NCI-H1694 treated with DMSO at 0.1 percent for 48 hours (cell line): ENCODE measurements at places on chromosomes 4 and X.

DNA sequence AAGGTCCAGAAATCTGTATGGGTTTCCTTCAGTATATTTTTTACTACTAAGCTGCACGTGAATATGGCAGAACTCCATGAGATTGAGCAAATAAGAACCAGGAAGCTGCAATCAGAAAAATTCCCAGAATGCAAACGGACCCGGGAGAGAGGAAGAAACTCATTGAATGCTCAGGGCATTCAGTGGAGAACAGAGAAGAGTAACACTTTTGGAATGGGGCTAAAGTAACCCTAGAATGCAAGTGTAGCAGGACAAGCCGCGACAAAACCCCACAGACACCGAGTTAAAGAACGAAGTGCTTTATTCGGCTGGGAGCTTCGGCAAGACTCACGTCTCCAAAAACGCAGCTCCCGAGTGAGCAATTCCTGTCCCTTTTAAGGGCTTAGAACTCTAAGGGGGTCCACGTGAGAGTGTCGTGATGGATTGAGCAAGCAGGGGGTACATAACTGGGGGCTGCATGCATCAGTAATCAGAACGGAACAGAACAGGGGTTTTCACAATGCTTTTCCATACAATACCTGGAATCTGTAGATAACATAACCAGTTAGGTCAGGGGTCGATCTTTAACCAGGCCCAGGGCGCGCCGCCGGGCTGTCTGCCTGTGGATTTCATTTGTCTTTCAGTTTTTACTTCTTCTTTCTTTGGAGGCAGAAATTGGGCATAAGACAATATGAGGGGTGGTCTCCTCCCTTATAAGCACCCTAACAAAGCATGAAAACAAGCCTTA is 56.4 kb downstream of the RAB28 start:
- DNase-seq: no peak

DNA sequence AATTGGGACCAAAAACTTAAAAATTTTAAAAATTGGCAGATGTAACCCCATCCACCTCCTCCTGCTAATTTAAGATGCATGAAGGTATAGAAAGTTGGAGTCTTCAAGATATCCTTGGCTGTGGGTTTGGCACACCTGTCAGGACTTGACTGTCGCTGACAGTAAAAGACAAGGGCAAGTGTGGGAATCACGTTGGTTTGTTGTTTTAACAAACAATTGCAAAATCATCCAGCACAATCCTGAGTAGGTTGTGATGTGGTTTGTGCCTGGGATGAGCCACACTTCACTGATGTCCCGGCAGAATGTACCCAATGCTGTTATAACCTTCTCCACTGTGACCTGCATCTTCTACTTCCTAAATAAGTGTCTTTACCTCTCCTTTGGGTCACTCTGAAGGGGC is 24.0 kb downstream of the HOPX start:
- DNase-seq: no peak

- DNase-seq: no peak
Measured at GRCh38 chr4:95248720-95249425, 299.9 kb downstream of the UNC5C start.

DNA sequence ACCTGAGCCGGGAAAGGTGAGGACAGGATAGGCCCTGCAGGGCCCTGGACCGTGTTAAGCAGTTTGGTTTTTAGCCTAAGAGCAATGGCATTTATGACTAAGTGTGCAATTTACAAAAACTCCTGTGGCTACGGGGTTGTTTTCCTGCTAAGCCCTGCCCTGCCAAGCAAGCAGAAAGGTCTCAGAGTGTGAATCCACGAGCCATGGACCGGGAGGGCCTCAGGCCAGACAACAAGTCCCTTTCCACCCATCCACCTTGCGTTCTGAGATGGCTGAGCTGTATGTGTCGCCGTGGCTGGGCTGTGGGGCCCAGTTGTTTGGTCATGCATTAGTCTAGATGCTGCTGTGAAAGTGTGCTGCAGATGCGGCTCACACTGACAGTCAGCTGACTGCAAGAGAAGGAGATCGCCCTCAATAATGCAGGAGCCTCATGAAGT is 33.9 kb upstream of the AFAP1 start:
- no peak for DNase-seq

DNA sequence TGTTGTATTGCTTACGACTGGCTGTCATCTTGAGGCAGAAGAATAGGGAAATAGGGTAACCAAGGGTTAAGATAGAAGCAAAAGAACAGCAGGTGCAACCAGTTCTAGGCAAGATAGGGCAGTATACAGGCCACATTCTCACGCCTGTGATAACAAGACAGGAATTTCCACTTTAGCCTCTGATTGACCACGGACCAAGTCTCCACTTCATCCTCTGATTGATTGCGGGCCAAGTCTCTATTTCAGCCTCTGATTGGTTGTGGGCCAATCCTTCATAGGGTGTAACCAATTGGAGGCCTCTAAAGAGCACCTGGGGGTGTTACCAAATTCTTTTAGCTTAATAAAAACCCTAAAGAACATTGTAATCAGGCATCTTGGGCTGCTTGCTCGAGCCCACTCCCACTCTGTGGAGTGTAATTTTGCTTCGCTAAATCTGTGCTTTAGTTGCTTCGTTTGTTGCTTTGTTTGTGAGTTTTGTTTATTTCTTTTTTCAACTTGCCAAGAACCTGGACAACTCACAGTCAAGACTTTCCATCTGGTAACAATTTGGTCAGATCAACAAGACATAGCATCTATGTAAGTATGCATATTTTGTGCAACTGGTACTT is 8.7 kb upstream of the TBC1D9 start:
- DNase-seq: no peak

- no peak for DNase-seq
Measured at GRCh38 chr4:146643812-146644401, 5.2 kb downstream of the POU4F2 start.

DNA sequence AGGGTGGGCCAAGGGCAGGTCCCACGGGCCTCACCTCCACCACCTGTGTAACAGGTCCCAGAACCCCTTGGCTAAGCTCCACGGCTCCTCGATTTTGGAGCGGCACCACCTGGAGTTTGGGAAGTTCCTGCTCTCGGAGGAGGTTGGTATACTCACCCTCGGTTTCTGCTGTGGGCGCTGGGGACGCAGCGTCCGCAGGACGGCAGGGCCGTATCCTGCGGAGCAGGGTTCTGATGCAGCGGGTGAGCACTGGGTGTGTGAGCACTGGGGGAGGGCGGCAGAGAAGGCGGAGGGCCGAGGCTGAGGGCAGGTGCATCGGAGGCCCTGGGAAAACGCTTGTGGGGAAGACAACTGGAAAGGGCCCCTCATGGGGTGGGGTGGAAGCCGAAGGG is 11.0 kb downstream of the ATP5ME start:
- no peak for DNase-seq

DNA sequence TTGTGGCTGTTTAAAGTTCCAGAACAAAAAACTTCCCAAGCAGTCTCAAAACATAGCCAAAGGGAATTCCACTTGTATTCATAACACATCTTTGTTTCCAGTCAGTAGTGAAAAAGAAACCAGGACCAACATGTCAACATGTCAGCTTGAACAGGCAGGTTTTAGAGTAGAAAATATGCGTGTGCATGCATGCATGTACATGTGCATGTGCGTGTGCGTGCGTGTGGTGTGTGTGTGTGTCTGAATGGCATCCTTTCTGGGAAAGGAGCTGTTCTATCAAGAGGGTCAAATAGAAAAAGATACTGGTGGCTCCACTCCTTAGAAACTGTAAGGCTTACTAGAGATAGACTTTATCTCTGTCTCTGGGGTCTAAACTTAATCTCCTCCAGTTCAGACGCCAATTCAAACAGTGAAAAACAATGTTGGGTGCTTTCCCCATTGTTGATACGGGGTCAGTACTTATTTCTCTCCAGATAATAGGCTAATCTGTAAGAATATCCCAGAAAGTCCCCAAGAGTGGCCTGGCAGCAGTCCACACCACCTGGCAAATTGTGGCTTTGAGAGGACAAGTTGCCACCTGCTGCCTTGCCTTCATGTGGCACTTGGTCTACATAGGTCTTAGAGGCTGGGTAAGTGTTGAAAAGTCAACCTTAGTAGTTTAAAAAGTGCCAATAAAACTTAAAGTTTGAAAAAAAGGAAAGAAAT is 110.4 kb downstream of the SCD5 start:
- DNase-seq: no peak

GRCh38 chr4:183362916-183363542 is 40.8 kb upstream of the CLDN24 start:
- DNase-seq: no peak

- no peak for DNase-seq
Measured at GRCh38 chr4:127631420-127631819, 1.3 kb upstream of the INTU start.

DNA sequence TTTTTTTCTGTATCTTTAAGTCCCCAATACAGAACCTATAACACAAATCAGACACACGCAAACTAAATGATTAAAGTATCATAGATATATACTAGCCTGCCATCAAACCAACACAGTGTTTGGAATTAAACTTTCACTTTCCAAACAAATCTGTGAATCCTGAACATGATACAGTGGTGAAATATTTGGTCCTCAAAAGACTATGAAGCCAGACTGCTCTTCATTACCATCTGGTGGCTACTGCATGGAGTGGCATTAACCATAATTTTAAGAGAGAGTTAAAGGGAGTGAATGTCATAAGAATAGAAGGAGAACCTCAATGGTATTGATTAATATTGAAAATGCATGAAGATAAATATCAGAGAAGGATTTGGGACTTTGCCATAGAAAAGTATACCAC is 9.2 kb upstream of the GABRA4 start:
- no peak for DNase-seq

DNA sequence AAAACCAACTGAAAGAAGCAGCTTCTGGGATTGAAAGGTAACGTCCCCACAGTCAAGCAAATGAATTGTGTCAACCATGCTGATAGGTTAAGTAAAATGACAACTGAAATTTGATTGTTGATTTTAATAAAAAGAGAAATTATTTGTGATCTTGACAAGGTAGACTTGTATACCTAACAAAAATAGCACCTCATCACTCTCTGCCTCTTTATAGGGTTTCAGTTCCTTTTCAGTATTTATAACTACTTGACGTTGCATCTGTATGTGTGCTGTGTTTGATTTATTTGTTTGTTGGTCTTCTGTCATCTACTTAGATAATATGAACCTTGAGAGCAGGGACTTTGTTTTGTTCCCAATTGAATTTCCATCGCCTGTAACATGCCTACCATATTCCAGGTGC is 7.9 kb upstream of the PPP3CA start:
- DNase-seq: no peak

DNA sequence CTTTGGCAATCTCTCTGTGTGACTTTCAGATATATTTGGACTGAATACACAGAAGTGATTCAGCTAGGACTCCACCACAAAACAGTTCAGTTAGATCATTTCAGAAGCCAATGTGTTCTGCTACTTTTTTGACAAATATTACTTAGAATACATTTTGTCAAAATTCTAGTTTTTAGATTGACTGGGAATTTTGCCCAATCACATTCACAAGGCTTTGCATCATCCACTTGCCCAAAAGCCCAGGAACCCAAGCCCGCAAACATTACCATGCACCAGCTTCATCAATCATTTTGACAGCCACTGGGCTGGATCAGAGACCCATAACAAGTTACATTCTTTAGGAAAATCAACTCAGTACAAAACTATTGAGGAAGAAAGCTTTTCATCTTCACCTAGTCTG is 256.6 kb upstream of the NDST3 start:
- DNase-seq: no peak

GRCh38 chr4:164501074-164501473 is 252.9 kb upstream of the SMIM31 start:
- no peak for DNase-seq

DNA sequence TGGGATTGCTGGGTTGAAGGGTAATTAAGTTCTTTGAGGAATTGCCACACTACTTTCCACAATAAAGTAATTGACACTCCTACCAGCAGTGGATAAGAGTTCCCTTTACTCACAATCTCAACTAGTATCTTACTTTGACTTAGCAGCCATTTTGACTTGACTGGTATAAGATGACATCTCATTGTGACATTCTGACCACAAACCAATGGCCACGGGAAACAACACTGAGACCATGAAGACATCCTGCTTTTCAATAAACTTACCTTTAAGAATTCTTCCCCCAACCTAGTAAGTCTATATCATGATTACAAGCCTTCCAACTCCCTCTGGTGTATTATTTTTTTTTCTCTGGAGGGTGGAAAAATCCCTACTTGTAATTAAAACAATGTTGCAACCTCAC is 66.9 kb upstream of the WDR1 start:
- DNase-seq: no peak

- DNase-seq: no peak
Measured at GRCh38 chr4:149168645-149169044, 647.0 kb downstream of the IQCM start.

- DNase-seq: peak; percentile 35
Measured at GRCh38 chrX:155966876-155967275, 30.6 kb upstream of the IL9R start.

- no peak for DNase-seq
Measured at GRCh38 chr4:955931-956381, 17.4 kb downstream of the DGKQ start.

- DNase-seq: no peak
Measured at GRCh38 chr4:75886104-75886503, 16.1 kb downstream of the PPEF2 start.

GRCh38 chr4:86220121-86220520 is 139.7 kb downstream of the MAPK10 start:
- no peak for DNase-seq

DNA sequence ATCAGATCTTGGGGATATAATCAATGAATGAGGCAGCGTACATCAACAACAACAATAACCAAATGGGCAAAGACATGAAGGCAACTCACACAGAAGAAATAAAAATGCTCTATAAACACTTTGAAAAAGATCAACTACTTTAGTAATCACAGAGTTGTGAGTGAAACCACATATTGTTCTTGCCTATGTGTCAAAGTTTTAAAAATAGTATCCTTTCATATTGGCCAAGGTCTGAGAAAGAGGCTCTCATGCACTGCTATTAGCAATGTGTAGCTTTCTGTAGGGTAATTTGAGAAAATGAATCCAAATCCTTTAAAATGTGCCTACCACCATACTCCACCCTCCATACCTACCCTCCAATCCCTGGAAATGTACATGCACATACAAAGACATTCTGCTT is 25.0 kb downstream of the COQ2 start:
- no peak for DNase-seq

DNA sequence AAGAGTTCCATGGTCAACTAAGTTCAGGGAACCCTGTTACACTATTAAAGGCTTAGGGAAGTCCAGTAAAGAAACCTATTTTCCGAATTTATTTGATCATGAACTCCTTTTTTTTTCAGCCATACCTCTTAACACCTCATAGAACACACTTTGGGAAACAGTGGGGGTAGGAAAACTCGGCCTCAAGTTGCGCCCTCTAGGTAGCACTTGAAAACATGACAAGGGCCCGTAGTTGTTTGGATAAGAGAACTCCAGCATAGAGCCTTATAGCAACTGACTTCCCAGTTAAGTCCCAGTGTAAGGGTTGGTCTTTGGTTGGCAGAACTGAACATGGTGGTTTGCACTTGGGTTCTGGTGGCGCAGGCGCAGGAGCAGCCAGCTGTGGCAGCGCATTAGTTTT is 14.4 kb downstream of the OGT start:
- no peak for DNase-seq

- DNase-seq: peak; percentile 79
Measured at GRCh38 chr4:84498935-84499623, at the start of gene NKX6-1. NKX6-1 (minus strand) TSS chr4:84499292; CDS start chr4:84498228, 1,064 bp downstream.

GRCh38 chrX:1466971-1467561 is 14.4 kb upstream of the ASMTL start:
- no peak for DNase-seq
